Hippocampal formation (tissue), 2 donors: ENCODE measurements at places on chromosomes 5 and 9.

DNA sequence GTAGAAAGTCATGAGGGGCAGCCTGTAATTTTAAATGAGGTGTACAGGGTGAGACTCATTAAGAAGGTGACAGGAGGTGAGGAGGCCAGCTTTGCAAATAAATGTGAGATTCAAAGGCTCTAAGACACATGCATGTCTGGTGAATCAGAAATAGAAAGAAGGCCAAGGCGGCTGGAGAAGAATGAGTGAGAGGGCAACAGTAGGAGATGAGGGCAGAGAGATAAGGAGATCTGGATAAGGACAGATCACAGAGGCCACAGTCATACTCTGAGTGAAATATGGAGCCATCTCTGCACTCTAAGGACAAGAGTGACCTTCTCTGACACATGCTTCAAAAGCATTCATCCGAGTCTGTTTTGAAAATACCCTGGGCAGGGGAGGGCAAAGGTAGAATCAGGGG lies 90.7 kb downstream of the RAD23B start:
- DNase-seq, result no peak

GRCh38 chr9:116280529-116280928 lies 126.9 kb downstream of the PAPPA start:
- no peak for DNase-seq

- DNase-seq, result no peak
Observed at GRCh38 chr9:91589101-91589553, 165.5 kb upstream of the NFIL3 start.

DNA sequence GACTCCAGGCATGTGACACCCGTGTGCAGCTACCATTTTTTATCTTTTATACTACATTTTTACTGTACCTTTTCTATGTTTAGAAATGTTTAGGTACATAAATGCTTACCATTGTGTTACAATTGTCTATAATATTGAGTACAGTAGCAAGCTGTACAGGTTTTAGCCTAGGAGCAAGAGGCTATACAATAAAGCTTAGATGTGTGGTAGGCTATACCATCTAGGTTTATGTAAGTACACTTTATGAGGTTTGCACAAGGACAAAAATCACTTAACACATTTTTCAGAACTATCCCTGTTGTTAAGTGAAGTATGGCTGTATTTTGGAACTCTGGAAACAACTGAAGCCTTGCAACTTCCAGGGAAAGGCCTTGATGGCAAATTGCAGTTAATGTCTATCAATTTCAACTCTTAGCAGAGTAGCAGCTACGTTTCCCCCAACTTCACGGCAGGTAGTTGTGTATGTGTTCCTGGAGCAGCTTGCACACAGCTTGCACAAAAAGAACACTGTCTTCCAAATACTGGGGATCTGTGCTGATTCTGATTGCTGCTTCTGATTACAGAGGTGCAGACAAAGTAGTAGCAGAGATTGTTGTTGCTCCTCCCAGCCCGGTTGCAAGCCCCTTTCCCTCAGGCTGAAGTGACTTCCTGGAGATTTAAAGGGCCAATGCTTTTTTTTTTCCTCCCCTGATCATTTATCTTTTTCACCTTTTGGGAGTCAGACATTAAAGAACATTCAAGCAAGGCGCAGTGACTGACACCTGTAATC lies 30.0 kb downstream of the SIL1 start:
- no peak for DNase-seq

DNA sequence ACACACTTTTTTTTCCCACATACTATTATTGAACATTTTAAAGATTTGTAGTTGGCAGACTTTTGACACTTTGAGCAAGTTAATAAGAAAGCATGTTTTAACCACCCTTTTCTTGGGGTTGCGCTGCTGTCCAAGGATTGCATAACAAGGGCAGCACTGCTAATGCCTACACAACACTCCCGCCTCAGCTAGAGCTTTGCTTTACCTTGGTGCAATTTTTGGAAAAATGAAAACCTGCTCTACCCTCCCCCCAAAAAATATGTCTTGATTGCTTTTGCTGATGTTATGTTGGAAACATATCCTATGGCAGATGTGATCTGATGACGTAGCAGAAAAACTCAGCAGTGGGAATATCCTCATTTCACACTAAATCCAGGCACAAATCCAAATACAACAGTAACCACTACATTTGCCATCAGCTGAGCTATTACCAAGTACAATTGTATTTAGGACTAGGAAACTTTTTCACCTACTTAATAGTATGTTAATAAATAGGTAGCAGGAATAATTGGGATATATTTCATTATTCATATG lies 51.5 kb downstream of the UBE2R2 start:
- no peak for DNase-seq

DNA sequence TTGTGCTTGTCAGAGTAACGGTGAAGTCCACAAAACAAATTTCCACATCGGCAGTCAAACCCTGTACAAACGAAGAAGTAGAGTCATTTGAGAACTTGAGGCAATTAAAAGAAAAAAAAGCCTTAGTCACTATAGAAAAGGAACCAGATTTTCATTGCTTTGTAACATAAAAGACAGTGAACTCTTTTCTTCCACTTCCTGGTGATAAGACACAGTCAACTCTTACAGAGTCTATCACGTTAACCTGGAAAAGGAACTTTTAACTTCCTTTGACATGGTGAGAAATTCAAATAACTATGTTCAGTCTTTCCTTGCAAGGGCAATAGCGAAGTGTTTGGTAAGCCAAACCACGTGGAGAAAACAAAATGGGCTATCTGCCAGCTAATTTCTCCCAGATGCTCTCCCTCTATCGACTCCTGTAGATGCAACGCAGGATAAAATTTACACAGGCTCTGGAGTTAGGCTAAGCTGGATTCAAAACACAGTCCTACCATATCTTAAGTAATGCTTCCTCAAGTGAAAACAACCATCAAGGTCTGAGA lies 8.9 kb downstream of the ZFAND5 start:
- no peak for DNase-seq

GRCh38 chr5:115214541-115214940 lies 44.8 kb upstream of the TRIM36 start:
- DNase-seq, result no peak

GRCh38 chr5:126826619-126827215 lies 49.8 kb downstream of the LMNB1 start:
- no peak for DNase-seq

DNA sequence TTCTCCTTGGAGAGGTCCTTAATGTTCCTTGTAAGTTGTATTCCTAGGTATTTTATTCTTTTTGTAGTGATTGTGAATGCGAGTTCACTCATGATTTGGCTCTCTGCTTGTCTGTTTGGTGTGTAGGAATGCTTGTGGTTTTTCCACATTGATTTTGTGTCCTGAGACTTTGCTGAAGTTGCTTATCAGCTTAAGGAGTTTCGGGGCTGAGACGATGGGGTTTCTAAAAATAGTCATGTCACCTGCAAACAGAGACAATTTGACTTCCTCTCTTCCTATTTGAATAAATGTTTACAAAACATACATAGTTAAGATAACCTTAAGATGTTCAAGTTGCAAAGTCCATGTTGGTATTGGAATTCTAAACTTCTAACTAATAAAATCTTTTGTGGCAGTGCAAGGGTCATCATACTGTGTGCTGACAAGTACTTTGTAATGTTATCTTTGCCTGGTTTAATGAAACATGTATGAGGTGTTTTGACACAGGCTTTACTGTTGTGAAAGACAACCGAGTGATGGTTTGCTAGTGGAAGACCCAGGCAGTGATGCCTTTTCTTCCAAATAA lies 286.2 kb downstream of the MRPS30 start:
- no peak for DNase-seq

- no peak for DNase-seq
Observed at GRCh38 chr9:127447416-127448111, 3.6 kb downstream of the RPL12 start.

DNA sequence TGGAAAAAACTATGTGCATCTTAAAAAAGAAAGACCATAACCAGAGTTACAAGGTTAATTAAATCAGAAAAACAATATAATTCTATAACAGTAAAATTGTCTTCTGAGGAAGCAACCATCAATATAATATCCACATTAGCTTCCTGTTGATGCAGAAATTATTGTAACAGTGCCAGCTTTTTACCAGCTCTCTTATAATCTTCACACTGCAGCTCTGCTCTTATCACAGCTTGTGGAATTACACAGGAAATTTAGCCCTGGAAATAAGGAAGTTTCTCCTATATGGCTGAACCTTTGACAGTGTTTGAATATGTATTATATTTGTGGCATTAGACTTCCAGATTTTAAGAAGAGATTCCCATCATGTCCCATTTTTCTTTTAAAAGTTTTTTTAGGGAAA lies 49.1 kb upstream of the TEK start:
- no peak for DNase-seq

- DNase-seq, result peak; percentile 17
Observed at GRCh38 chr5:13987843-13988464, 43.5 kb upstream of the DNAH5 start.

GRCh38 chr5:170466988-170467707 lies 36.7 kb upstream of the KCNIP1 start:
- DNase-seq, result no peak
